ENCODE measurements at places on chromosomes 2 and 18. TPM values are rescaled to one million over a fixed set of nuclear protein-coding genes. Genes with fewer than 3 reads are reported as not detected.
A peak's percentile ranks its signal among the peaks of the same experiment; 100 is the strongest.

IDH1 gene
- 25.3 TPM for total RNA-seq

CYP27A1 gene
- 33.0 TPM for total RNA-seq

FAM228A gene
- 12.1 TPM for total RNA-seq

C2orf78 gene
- not detected for total RNA-seq

CRYGB gene
- total RNA-seq: not detected

CPO gene
- total RNA-seq: 3.9 TPM

IL1R2 gene
- 1.2 TPM for total RNA-seq

FIGN gene
- 24.4 TPM for total RNA-seq

ACMSD gene
- total RNA-seq: not detected

NGEF gene
- total RNA-seq: 235 TPM

DNA sequence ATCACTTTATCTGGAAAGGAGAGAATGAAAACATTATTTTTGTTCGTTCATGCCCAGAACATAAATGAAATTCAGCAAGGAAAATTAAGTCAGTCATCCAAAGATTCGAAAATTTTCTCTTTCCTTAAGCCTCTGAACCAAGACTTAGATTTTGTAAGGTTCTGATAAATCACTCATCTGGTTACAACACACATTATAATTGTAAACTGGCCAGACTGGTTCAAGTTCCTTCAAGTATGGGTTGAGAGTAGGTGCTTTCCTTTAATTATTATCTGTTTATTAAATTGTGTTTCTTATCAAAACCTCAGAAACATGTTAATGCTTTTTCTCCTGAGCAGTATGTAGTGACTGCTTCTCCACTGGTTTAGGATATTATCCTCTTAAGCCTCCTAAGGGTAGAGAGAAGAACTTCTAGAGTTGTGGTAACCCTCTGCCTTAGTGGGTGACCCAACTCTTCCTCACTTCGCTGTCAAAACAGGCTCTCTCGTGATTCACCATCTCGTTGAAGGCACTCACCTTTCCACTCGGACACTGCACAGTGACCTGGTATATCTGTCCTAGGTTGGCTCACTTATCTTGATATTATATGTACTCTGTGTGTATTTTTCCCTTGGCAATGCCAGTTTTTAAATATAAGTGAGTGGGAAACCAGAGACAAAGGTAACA is 325.9 kb downstream of the PAX3 start:
- no peak for DNase-seq

DNA sequence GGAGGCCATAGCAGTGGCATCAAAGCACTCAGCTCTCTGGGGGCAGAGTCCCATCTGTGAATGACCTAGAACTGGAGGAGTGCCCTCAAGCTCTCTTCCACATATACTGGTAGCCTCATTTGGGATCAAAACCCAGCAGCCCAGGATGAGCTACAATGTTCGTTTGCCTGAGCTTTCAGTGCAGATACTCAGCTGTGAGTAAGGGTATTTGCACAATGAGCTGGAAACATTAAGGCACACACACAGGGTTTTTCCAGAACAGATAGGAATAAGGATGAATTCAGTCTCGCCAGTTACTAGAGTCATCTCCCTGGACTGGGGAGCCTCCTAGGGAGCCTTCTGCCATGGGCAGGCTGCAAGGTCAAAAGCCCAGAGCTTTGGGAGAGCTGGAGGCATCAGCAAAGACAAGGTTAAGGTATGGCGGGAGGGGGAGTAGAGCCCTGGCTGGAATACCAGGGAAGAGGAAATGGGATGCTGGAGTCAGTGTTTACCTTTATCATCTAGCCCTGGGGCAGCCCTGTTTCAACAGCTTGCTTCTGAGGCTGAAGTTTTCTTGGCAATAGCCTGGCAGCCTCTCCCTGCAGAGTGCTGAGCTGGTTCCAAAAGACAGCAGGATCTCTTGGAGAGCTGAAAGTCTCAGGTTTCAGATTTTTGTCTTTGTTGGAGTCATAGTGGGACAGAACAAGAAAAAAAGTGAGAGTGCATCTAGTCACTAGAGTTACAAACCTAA is 187.7 kb downstream of the LOXHD1 start:
- no peak for DNase-seq

DNA sequence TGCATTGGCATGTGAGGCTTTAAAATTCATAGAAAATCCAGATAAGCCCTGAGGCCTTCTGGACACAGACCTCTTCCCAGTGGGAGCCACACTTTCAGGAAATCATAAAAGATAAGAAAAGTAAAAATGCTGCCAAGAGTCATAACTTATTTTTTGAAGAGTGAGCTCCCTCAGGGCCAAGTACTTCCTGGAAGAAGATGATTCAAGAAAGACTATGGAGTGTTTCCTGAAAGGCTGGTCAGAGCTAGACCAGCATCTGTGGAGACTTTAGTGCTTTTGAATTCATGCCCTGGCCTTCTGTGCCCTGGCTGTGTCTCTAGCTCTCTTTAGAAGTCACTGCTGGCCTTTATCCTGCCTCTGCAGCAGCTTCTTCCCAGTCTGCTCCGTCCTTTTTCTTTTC is 6.4 kb upstream of the XDH start:
- DNase-seq: no peak

DNA sequence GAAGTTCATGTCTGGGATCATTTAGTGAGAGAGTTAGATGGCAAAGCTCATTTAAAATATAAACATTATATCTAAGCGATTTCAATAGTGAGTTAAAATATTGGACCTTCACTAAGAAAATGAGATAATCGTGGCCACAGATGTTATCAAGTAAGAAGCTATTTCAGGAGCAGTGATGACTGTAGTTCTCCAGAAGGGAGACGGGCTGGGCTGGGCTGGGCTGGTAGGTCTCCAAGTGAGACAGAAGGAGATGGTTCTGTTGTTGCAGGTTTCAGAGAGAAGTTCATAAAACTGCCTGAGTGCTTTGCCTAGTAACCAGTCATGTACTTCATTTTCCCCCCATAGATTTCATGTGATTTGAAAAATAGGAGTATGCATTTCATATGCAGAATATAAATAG is 130.1 kb upstream of the DAPL1 start:
- DNase-seq: peak; percentile 66

GRCh38 chr2:187013058-187013457 is 164.1 kb upstream of the ZSWIM2 start:
- no peak for DNase-seq

DNA sequence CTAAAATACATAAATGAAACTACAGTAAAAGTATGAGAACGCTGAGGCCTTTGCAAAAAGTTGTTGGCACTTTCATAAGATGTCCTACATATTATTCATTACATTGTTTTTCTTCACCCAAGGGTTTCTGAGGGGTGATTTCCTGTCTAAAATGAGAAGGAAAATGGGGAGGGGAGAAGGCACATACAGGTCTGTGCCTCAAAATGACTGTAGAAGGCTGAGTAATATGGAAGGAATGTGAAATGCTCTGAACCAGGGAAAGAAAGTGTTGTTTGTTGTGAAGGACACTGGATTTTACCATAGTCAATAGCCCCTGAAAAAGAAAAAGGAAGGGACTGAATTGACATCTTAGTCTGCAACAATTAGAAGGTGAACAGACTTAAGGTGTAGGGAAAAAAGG is 99.5 kb upstream of the RNF152 start:
- no peak for DNase-seq

DNA sequence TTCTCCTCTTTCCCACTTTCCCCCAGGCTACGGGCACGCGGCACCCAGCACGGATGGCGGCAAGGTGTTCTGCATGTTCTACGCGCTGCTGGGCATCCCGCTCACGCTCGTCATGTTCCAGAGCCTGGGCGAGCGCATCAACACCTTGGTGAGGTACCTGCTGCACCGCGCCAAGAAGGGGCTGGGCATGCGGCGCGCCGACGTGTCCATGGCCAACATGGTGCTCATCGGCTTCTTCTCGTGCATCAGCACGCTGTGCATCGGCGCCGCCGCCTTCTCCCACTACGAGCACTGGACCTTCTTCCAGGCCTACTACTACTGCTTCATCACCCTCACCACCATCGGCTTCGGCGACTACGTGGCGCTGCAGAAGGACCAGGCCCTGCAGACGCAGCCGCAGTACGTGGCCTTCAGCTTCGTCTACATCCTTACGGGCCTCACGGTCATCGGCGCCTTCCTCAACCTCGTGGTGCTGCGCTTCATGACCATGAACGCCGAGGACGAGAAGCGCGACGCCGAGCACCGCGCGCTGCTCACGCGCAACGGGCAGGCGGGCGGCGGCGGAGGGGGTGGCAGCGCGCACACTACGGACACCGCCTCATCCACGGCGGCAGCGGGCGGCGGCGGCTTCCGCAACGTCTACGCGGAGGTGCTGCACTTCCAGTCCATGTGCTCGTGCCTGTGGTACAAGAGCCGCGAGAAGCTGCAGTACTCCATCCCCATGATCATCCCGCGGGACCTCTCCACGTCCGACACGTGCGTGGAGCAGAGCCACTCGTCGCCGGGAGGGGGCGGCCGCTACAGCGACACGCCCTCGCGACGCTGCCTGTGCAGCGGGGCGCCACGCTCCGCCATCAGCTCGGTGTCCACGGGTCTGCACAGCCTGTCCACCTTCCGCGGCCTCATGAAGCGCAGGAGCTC is 35.4 kb downstream of the KCNK3 start:
- DNase-seq: no peak

- no peak for DNase-seq
These were observed 288.9 kb downstream of the XIRP2 start for GRCh38 chr2:167177196-167177595.

GRCh38 chr18:43012951-43013350 is 102.5 kb downstream of the RIT2 start:
- DNase-seq: no peak

- DNase-seq: no peak
These were observed 207.9 kb upstream of the ACVR2A start for GRCh38 chr2:147636886-147637285.

DNA sequence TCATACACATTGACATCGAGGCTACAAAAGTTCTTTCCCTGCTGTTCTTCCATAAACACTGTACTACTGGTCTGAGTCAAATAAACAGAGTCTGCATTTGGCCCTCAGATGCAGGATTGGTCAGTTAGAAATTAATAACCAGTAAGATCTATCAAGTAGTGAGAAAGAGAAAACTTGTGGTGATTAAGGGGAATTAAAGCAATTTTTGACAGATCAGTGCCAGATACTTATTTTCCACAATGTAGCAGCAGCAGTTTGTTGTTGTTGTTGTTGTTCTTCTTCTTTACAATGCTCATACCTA is 85.0 kb downstream of the IKZF2 start:
- no peak for DNase-seq

GRCh38 chr2:239252801-239253200 is 148.0 kb downstream of the HDAC4 start:
- DNase-seq: peak; percentile 66

DNA sequence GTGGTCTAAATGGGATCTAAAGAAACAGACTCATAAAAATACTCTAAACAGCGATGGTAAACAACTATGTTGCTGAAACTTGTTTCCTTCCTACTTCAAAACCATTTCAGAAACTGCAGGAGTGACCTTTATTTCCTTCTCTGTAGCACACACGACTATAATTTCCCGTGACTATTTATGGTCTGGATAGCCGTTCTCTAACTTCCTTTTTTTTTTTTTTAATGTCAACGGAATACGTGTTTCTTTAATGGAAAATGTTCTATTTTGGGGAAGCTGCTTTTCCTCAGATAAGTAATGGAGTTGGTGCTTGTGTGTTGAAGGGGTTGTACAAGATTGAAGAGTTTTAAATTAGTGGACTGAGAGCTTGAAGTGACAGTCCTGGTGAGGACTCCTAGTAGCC is 224.1 kb downstream of the PHLPP1 start:
- DNase-seq: no peak

DNA sequence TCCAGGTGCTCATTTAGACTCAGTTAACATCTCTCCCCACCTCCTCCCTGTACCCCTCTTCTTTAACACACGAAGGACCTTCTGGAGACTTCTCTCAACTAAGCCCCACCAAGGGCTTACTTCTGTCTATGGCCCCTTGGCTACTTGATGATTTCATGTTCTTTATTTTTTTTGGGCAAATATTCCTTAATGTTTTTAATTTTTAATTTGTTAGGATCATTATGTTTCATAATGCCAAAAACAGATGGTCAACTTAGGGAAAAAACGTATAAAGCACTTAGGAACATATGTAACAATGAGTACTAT is 25.9 kb downstream of the IL37 start:
- DNase-seq: no peak

- no peak for DNase-seq
These were observed 395.2 kb downstream of the TGIF1 start for GRCh38 chr18:3845161-3845560.

GRCh38 chr2:159635006-159635789 is 18.9 kb upstream of the BAZ2B start:
- DNase-seq: no peak

DNA sequence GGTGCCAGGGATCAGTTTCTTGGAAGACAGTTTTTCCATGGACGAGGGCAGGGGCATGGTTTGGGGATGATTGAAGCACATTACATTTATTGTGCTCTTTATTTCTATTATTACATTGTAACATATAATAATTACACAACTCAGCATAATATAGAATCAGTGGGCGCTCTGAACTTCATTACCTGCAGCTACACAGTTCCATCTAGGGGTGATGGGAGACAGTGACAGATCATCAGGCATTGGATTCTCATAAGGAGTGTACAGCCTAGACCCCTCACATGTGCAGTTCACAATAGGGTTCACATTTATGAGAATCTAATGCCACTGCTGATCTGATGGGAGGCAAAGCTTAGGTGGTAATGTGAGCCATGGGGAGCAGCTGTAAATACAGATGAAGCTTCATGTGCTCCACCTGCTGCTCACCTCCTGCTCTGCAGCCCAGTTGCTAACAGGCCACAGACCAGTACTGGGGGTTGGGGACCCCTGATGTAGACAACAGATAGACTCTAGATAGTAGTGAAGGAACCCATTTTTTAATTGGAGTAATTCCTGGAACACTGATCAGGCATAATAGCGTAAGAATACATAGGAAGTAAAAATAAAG is 41.5 kb upstream of the MC4R start:
- DNase-seq: no peak

DNA sequence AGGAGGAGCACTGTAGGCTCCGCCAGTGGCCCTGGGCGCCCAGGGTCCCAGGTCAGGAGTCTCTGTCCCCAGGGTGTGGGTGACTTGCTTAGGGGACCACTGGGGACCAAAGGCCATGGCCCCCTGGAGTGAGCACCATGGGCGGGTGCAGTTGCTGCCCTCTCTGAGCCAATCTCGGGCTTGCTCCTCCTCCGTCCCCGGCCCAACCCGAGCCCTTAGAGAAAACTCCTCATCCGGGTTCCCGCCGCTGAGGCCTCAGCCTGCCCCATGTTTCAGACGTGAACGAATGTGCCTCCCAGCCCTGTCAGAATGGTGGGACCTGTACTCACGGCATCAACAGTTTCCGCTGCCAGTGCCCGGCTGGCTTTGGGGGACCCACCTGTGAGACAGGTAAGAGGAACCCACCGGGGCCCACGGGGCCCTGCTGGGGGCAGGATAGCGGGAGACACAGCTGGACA is 38.6 kb downstream of the SNED1 start:
- no peak for DNase-seq
